Psoas muscle (tissue), 8 donors: ENCODE measurements at places on chromosomes 13 and 19. TPM values are rescaled to one million over a fixed set of nuclear protein-coding genes. Genes with fewer than 3 reads are reported as not detected.

- no peaks in the 10 kb centered on the region for H3K27me3 ChIP-seq
- H3K4me1 ChIP-seq: no peaks in the 10 kb centered on the region
- no peak for DNase-seq
- no peak overlapping the region for H3K27ac ChIP-seq
These were observed 604.4 kb upstream of the SPRY2 start for GRCh38 chr13:80945328-80945727.

DNA sequence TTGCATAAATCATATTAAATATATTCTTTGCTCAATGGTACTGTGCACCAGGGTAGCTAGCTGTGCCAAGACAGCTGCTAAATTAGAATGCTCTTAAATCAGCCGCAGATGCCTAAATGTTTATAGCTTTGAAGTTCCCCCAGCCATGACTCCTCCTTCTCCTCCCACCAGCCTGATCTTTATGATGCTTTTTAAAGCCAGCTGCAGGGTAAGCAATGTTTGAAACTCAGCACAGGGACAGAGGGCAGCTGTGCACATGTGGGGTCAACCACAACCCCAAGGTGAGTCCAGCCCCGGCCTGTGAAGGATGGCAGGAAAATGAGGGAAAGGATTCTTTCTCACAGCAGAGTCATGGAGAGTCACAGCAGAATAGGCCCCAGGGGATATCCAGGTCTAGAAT, 635.7 kb downstream of the UQCRFS1 start:
- H3K36me3 ChIP-seq: no peaks in the 10 kb centered on the region
- DNase-seq: no peak
- H3K4me3 ChIP-seq: no peak overlapping the region

Gene GSX1
- not detected for total RNA-seq

Gene CPAMD8
- total RNA-seq: 9.9 TPM
